ENCODE measurements at places on chromosomes 5 and 9.

- DNase-seq: peak; percentile 54
Measured at GRCh38 chr5:150612905-150613670, 27.4 kb upstream of the SYNPO start.

DNA sequence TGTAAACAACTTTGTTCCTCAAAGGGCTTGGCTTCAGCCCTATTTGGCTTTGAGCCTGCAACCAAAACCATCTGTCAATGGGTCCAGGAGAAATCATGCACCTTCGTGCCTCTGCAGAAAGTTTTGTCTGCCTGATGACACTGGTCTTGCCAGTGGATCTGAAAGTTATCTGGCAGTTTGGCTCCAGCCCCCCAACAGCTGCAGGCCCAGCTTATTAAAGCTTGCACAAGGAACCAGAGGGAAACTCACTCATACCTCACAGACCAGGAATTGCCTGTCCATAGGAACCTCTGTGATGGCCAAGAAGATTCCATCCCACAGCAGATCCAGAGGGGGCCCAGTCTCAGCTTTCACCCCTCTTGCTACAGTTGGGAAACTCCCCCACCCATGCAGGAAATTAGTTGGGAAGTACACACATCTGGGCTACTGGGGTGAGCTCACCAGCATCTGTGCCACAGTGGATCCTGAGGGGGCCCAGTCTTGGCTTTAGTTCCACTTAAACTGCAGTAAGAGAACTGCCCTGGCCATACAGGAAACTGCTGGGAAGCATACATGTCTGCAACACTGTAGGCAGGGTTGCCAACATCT lies 265.5 kb downstream of the GRIA1 start:
- no peak for DNase-seq

GRCh38 chr5:111582451-111582850 lies 70.1 kb upstream of the STARD4 start:
- no peak for DNase-seq

GRCh38 chr9:6961845-6962522 lies 204.2 kb downstream of the KDM4C start:
- DNase-seq: no peak

GRCh38 chr5:78102500-78102899 lies 192.0 kb downstream of the AP3B1 start:
- DNase-seq: no peak

- DNase-seq: no peak
Measured at GRCh38 chr9:35106343-35106730, 3.4 kb upstream of the STOML2 start.

DNA sequence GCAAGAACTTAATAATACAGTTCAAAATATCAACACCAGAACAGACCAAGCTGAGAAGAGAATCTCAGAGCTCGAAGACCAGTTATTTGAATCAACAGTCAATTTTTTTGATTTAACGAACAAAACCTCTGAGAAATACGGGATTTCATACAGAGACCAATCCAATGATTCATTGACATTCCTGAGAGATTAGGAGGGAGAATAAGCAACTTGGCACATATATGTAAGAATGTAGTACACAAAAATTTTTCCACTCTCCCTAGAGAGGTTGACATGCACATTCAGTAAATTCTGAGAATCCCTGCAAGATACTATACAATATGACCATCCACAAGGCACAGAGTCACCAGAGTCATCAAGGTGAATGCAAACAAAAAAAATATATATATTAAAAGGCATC lies 1577.3 kb upstream of the C9orf72 start:
- DNase-seq: no peak

DNA sequence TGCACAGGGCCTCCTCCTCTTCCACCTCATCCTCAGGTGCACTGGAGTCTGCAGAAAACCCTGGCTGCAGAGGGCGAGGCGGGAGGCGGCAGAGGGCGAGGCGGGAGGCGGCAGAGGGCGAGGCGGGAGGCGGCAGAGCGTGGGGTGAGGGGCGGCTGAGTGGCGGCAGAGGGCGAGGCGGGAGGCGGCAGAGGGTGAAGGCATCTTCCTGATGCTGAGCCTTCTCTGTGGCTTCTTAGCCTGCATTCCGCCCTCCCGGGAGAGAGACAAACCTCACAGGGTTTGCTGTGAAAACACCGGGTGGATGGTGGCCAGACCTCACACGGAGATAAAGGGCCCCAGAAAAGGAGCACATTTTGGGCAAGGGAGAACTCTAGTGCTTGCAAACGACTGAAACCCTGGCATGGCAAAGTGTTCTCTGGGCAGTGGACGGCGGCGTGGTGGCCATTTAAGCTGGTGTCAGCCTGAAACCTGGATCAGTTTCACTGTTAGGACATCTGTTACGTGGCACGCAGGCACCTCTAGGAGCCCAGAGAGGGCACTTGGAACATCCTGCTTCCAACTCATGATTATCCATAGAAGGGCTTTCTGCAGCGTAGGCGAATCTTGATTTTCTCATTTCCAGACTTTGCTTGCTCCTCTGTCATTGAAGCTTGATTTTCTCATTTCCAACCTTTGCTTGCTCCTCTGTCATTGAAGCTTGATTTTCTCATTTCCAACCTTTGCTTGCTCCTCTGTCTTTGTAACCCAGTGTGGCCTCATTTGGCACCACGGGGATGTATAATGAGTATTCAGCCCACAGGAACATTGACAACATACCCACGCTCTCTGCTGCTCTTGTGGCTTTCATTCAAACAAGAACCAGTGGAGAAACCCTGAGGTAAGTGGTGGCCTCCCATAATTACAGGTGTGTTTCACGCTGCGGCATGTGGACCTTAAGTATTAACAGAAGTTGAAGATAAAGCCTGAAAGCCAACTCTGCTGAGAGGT lies 16.3 kb upstream of the PLEKHG4B start:
- DNase-seq: no peak

DNA sequence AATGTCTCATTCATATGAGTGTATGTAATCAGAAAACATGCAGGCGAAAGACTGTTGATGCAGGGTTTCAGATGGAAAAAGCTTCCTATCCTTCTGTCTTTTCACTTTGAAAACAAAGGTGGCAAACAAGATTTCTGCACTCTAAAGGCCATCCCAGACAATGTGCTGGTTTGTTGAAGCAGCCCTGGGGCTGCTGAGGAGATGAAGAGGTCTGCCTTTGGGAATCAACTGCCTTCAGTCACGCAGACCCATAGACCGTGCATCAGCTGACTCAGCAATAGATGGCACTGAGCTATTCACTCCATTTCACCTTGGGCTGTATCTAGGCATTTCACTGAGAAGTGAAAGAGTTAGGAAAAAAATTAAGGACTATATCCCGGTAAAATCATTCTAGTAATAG lies 60.5 kb upstream of the C5orf46 start:
- no peak for DNase-seq

- no peak for DNase-seq
Measured at GRCh38 chr9:31389075-31389474, 995.4 kb upstream of the ACO1 start.

- no peak for DNase-seq
Measured at GRCh38 chr5:59038798-59039295, 456.0 kb downstream of the RAB3C start.

GRCh38 chr5:128559300-128560297 lies 21.6 kb upstream of the FBN2 start:
- DNase-seq: no peak

DNA sequence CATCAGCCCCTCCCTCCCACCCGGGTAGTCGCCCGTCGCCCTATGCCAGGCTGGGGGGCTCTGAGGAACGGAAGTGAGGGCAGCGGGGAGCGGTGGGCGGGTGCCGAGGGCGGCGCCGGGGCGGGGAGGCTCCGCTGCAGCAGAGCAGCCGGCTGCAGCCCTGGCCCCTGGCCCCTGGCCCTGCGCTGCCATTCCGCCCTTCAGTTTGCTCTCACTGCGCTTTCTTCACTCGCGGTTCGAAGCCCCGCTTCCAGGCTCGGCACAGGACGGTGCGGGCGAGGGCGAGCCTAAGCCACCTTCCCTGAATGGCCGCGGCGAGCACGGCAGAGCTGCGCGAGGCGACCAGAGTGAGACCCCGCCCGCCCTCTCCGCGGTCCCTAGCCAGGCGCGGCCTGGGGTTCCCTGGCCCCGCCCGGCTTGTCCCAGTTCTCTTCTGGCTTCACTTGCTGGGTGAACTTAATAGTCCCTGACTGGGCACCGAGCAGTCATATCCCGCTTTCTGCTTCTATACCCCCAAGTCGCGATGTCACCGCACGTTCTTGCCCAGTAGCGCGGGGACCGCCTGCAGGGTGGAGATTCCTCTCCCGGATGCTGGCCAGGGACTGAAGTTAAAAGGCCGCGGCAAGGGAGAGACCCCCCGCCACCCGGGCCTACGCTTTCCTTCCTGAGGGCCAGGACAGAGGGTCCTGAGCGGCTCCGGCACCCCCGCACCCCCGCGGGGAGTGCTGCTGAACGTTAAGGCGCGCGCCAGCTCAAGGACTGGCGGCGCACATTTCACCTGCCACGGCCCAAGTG lies 623 bp upstream of the TRIM36 start:
- no peak for DNase-seq

DNA sequence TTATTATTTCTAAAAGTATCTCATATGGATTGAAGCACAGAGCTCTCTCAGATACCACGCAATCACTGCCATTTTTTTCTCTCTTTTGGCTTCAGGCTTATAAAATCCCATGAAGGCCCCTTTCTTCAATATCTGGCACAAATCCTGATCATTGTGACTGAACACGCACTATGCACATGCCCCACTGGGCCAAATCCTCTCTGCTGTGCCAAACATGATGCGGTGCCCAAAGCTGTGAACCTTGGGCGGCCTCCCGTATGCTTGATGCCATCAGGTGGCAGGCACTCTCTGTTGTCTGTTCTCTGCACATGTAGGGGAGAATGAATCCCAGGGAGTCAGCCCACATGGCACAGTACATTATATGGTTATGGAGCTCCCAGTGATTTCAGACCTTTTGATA lies 375.0 kb upstream of the RGMB start:
- no peak for DNase-seq

DNA sequence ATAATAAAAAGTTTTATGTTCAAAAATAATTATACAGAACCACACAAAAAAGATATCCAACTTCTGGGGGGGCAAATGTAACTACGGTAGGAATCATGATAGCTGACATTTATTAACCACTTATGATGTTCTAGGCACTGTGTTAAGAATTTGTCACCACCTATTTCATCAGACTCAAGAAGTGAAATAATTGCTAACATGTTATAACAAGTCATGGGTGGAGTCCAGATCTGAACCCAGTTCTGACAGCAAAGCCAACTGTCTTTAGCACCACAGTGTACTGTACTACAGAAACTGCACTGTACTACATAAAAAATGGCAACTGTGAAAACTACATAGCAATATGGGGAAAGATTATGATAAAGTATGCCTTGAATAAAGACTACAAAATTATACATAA lies 3.0 kb upstream of the SAP30L start:
- no peak for DNase-seq

DNA sequence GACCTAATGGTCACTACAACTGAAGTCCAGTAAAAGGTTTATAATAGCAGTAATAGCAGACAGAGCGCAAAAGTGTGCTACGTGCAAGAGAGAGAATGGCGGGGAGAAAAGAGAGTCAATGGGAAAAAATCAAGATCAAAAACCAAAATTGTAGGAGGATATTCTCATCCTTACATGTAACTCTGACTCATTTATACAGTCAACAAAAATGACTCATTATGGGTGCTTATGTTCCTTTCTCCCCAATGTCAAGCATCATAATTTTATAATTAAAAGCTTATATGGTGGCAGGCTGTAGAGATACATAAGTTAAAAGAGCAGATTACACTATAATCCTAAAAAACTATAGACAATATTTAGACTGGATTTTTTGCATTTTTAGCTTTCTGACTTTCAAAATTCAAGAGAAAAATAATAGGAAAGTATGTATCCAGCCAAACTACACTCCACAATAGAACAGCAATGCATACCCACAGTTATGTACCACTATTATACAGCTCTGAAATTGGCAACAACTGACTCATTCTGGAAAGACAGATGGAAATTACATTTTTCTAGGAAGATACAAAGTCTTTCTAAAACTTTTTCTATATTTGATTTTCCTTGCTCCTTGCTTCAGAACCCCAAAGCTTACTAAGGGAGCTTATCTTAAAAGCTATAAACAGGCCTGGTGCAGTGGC lies 78.4 kb downstream of the PLPP1 start:
- DNase-seq: no peak

- DNase-seq: peak; percentile 17
Measured at GRCh38 chr5:116739571-116739970, 164.9 kb upstream of the SEMA6A start.

- DNase-seq: no peak
Measured at GRCh38 chr9:117114768-117115167, 300.1 kb downstream of the ASTN2 start.

All from adrenal gland (tissue), 19 donors.